ENCODE measurements at places on chromosomes 1 and 21. TPM values are rescaled to one million over a fixed set of nuclear protein-coding genes. Genes with fewer than 3 reads are reported as not detected.

DNA sequence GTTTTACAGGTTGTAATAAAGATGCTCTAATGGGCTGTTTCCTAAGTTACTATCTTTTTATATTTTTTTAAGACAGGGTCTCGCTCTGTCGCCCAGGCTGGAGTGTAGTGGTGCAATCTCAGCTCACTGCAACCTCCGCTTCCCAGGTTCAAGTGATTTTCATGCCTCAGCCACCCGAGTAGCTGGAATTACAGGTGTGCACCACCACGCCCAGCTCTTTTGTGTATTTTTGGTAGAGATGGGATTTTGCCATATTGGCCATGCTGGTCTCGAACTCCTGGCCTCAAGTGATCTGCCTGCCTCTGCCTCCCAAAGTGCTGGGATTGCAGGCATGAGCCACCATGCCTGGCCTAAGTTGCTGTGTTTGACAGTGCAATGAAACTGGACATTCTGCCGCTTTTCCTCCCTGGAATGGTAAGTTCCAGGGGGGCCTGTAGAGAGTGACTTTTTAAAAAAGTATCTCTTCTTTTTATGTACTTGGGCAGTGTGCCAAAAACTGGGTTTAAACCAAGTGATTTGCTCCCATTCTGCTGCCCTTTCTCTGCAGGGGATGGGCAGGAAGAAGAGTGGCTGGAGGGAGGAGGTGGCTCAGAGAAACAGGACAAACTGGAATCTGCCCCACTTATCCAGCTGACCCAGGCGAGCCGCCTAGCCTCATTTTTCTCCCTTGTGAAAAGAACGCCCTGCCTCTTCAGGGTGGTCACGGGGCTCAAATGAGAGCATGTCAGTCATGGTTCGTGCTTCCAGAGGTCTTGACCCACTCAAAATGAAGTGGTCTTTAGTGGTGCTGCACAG lies 2.3 kb downstream of the SLC37A1 start:
- DNase-seq: no peak

DNA sequence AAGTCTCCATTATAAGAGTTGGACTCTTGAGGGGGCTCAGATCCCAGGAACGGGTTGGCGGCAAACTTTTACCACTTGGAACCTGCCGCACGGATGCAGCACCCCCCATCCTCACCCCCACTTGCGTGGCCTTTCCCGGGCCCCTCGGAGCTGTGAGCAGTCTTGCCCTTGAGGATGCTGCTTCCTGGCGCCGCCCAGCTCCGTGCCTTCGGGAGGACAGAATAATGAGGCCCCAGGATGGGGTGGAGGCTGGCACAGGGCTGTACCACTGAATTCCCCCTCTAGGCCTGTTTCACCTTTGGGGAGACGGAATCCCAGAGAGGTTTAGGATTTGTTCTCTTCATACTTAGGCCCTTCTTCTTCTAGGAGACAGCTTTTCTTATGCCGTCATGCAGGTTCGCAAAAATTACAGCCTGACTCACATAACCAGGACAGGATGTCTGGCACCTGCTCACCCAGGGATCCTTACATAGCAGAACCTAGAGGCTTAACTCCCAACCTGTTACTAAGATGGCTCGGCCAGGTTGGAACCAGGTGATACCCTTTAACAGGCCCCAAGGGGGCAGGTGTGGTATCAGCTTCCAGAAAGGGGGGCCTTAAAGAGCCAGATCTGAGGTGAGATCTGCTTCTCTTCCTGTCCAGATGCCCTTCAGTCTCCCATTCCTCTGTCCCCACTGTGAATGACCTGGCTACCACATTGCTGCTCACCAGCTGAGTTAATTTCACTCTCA lies 1.5 kb downstream of the TRNP1 start:
- no peak for DNase-seq

GRCh38 chr1:219174460-219175211 lies 958 bp downstream of the LYPLAL1 start:
- DNase-seq: no peak

- no peak for DNase-seq
These were observed 130.9 kb downstream of the CD247 start for GRCh38 chr1:167387251-167387910.

DNA sequence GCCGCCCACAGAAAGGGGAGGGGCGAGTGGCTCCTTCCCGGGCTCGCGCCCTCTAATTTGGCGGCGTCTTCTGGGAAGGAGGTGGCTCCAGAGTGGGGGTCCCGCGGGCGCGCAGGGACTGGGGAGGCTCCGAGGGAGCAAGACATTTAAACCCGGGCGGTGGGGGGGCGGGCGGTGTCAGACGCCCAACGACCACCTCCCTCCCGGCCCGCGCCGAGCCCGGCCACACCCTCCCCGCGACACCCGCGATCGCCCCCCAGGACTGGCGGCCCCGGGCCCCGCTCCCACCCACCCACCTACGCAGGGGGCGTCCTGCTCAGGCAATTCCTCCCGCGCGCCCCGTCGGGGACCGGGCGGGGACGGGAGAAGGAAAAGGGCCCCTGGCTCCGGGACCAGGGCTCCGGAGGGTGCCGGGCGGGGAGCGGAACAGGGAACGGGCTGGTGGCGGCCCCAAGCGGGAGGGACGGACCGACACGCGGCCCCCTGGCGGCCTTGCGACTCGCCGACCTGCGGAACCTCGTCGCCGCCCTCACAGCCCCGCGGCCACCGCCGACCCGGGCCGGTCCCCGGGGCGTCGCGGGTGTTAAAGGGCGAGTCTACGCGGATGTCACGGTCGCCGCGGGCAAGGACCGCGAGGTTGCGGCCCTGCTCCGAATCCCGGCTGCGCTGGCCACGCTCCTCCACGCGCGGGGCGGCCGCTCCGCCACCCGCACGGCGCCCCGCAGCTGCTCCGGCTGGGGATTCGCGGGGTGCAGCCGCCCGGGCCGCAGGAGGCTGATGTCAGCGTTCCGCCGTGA lies 94.0 kb upstream of the FMN2 start:
- no peak for DNase-seq

GRCh38 chr1:27971674-27972073 lies 11.9 kb downstream of the XKR8 start:
- DNase-seq: peak; percentile 12

GRCh38 chr1:51154776-51155175 lies 52.7 kb downstream of the C1orf185 start:
- no peak for DNase-seq

DNA sequence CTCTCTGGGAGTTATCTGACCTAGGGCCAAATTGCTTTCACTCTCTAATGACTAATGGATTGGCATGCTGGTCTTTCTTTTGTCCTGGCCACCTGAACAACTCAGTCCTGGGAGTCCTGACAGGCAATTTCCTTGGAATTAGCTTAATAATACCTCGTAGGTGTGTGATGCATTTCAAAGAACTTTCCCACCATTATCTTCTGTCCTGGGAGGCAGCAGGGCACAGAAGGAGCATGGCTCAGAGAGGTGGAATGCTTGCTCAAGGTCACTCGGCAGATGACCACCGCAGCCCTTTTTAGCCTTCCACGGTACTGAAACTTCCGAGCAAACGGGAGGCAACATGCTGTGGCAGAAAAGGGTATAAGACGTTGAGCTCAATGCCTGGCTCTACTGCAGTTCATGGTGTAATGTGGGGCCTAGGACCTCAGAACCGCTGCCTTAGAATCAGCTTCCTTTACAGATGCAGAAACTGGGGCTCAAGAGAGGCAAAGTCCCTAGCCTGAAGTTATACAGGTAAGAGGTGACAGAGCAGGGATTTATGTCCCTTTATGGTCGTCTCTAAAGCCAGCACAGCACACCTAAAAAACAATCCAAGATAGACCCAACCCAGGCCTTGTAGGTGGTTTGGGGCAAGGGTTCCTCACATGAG lies 3.2 kb downstream of the ID3 start:
- DNase-seq: no peak

DNA sequence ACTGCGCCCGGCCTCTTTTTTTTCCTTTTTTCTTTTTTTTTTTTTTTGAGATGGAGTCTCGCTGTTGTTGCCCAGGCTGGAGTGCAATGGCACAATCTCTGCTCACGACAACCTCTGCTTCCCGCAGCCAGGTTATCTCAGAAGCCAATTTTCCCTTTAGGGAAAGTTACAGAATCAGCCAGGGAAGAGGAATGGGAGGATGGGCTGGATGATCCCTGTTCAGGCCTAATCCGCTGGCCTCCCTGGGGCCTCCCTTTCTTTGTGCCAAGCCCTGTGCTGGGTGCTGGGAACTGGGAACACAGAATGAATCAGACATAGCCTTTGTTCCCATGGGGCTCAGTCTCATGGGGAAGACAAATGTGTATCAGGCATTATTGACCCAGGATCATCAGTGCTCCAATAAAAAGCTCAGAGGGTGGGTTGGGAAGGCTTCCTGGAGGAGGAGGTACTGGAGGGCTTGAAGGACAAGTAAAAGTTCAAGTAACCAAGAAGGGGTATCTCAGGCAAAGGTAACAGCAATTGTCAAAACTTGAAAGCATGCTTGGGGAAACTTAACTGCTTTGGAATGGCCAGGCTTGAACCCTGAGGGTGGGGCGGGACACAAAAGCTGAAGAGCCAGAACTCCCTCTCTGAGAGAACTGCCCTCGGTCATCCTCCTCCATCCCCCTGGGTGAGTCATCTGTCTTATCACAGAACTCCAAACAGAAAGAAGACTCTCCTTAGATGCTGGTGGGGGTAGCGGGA lies 14.3 kb downstream of the ECHDC2 start:
- peak; percentile 70 for DNase-seq

DNA sequence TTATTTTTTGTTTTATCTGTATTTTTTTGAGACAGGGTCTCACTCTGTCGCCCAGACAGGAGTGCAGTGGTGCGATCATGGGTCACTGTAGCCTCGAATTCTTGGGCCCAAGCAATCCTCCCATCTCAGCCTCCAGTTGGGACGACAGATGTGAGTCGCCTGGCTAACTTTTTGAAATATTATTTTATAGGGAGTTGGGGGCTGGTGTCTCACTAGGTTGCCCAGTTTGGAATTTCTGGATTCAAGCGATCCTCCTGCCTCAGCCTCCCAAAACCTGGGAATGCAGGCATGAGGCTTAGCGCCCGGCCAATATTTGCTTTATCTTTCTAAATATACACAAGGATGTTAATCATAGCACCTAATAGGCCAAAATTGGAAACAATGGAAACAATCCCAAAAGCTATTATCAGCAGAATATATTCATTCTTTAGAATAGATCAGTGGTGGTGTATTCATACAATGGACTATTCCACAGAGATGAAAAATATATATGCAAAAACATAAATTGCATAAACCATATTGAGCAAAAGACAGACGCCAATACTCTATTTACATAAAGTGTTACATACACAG lies 55.9 kb downstream of the DAP3 start:
- DNase-seq: no peak

GRCh38 chr1:54317084-54317483 lies 89.1 kb downstream of the SSBP3 start:
- no peak for DNase-seq

GRCh38 chr1:4796161-4797015 lies 142.0 kb downstream of the AJAP1 start:
- peak; percentile 21 for DNase-seq

- no peak for DNase-seq
These were observed 56.2 kb upstream of the SLC16A1 start for GRCh38 chr1:113012149-113012548.

DNA sequence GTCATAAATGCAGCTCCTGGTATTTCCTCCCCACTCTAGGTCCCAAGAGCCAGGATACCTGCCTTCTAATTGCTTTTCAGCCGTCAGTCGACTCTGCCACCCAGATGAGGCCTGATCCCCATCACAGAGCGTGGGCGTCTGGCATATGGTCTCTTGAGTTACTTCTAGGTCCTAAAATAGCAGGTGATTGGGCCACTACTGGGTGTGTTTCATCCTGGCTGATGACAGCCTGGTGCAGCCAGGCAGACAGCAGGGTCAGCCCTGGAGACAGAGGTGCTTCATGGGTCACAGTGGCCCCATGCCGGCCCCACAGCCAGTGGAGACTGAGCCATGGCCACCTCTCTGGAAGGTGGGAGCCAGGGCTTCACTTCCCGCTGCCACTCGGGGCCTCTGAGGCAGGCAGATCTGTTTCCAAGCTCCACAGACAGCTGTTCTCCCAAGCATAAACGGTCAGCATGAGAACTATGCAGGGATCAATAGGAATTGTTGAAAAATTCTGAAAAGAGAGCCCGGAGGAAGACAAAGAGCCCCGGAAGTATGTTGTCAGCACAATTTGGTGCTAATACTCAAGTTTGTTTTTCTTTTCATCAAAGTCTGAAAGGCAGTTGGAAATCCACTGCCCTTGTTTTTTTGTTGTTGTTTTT lies 83.0 kb downstream of the MAN1C1 start:
- no peak for DNase-seq

GRCh38 chr1:167689567-167689920 lies 32.2 kb upstream of the MPZL1 start:
- DNase-seq: no peak

DNA sequence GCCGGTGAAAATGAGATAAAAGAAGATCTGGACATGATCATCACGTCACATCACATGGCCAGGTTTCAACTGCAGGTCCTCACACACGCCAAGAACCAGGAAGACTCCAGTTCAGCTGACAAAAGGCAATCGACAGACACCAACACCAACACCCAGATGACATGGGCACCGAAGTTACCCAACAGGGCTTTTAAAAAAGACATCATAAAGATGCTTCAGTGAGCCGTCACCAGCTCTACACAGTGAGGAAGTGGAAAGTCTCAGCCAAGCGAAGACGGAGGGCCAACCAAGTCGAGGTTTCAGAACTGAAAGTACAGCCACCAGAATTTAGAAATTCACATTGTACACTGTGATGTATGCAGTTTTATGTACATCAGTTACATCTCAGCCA lies 154.3 kb upstream of the COL6A1 start:
- DNase-seq: no peak

GRCh38 chr1:30631700-30632099 lies 91.7 kb downstream of the MATN1 start:
- DNase-seq: no peak

- no peak for DNase-seq
These were observed 36.1 kb downstream of the PEX14 start for GRCh38 chr1:10510520-10511493.

- DNase-seq: no peak
These were observed 7.7 kb downstream of the ZBTB21 start for GRCh38 chr21:42002421-42002958.

DNA sequence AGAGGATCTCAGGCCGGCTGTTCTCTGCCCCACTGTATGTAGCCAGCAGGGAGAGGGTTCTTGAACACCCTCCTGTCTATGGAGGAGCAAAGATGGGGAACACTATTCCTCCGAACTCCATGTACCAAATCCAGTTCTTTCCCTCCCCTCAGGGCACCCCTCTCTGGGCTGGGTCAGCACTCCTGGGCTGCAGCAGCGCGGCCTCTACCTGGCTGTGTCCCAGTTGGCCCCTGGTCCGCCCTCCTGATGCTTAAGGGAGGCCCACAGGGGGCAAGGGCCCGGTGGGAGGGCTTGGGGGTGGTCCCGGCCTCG lies 471 bp upstream of the ADPRS start:
- DNase-seq: no peak

The OR2W3 gene
- not detected for total RNA-seq

The PCNT gene
- total RNA-seq: 13.2 TPM

The PKLR gene
- 109 TPM for total RNA-seq

The FMO3 gene
- 360 TPM for total RNA-seq

The ANKRD65 gene
- total RNA-seq: 1.0 TPM

The ZNF697 gene
- 3.6 TPM for total RNA-seq

The MFAP2 gene
- 0.45 TPM for total RNA-seq

The FCGR3B gene
- 1.9 TPM for total RNA-seq

The TMPRSS15 gene
- total RNA-seq: not detected

The RYR2 gene
- 0.03 TPM for total RNA-seq

Data from left lobe of liver (tissue), 2 donors.